ENCODE measurements at places on chromosomes 5 and 9. TPM values are rescaled to one million over a fixed set of nuclear protein-coding genes. Genes with fewer than 3 reads are reported as not detected.

The RETREG1 gene
- total RNA-seq, result 17.0 TPM

DNA sequence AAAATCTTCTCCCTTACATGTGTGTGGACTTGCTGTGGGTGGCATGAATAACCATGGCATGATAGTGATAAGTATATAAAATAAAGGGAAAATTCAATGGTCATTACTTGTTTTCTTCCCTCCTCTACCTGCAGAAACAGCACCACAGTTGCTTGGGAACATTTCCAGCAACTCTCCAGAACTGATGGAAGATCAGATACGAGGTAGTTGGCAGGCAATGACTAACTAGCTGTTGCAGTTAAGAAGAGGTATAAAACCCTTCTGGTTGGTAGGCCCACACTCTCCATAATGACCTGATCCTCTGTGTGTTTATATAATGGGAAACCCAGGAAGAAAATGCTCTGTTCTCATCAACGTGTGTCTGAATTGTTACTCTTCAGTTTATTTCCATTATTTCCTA lies 185.9 kb downstream of the SYK start:
- DNase-seq, result no peak

DNA sequence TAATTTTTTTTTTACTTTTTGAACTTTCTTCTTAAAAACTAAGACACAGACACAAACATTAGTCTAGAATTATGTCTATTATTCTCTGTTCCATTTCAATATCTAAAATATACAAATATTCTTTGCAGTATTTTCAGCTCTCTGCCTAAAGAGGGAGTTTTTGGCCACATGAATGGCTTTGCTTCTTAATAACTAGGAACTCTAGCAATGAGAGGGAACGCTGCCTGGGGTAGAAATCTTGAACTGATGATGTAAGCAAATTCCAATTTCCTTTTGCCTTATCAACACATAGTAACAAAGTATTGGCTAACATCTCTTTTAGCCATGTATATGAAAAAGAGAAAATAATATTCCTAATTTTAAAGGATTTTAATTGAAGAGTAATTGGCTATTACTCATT lies 51.9 kb downstream of the SLC25A46 start:
- no peak for DNase-seq

DNA sequence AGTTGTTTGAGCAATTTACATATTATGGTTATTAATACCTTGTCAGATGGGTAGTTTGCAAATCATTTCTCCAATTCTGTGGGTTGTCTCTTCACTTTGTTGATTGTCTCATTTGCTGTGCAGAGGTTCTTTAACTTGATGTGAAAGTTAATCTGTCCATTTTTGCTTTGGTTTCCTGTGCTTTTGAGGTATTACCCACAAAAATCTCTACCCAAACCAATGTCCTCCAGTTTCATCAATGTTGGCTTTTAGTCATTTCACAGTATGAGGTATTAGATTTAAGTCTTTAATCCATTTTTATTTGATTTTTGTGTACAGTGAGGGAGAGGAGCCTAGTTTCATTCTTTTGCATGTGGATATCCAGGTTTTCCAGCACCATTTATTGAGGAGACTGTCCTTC lies 82.4 kb downstream of the MRPS30 start:
- DNase-seq, result no peak

DNA sequence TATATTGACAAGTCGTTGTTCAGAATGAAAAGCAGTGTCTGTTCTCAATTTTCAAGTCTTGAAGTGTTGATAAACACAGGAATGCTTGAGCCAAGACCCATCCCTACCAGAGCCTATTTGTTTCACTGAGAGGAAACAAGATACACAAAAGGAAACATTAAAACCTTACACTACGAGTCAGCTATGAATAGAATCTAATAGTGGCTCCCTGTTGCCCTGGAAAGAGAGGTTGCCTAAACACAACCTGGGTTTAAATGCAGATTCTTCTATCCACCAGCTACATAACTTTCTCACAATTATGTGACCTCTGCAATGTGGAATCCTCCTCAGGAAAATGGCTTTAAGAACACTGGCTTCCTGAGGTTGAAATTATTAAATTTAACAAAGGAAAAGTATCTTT lies 29.1 kb upstream of the BNC2 start:
- no peak for DNase-seq

DNA sequence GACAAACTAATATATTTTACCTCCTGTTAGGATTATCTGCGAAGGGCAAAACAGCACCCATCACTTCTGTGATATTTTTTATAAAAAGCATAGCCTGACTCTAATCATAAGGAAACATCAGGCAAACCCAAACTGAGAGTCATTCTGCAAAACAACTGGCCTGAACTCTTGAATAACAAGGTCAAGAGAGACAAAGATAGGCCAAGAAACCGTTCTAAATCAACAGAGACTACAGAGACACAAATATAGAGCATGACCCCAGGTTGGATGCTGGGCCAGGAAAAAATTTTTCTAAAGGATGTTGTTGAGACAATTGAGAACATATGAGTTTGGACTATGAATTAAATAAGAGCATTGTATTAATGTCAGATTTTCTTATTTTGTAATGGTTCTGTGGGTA lies 384.9 kb downstream of the NFIB start:
- DNase-seq, result no peak

DNA sequence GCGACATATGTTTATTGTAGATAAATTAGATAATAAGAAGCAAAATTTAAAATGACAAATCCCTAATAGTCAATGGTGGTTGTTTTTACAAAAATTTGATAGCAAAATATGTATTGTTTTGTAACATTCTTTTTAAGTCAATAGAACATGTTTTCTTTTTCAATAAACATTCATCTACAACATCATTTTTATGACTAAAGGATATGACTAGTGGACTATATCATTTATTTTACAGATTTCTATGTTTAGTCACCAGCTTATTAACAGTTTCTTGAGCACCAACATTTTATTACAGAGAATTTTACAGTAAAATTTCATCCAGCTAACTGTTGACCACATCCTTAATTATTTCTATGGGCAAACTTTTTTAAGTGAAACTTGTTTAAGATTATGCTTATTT lies 114.7 kb upstream of the IL7R start:
- no peak for DNase-seq

DNA sequence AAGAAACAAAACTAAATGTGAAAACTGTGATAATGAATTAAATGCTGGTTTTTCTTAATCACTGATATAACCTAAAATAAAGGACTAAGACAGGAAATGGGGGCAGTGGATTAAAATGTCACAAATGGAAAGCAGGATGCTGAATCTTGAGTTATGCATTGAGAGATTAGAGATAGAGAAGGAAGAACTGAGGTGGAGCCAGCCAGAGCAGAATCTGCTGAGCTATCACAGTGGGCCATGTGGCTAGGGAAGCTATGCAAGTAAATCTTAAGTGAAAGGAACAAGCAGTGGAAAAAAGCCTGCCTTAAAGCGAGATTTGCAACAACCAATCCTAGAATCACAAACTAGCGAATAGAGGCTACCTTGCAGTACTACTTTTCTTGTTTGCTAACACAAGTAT lies 188.5 kb upstream of the RASA1 start:
- DNase-seq, result no peak

Data from kidney epithelial cell (primary cell).